Mammary microvascular endothelial cell (primary cell): ENCODE measurements at places on chromosomes 3 and 15. TPM values are rescaled to one million over a fixed set of nuclear protein-coding genes. Genes with fewer than 3 reads are reported as not detected.

The ZPLD1 gene
- total RNA-seq = not detected in 2 replicates

The SRP14 gene
- 352 and 357 TPM in 2 replicates for total RNA-seq

The MASP1 gene
- 0.13 TPM in 1 of 2 replicates, not detected in the other for total RNA-seq

The OR5K2 gene
- total RNA-seq = not detected in 2 replicates

The APOD gene
- total RNA-seq = 9.9 and 12.7 TPM in 2 replicates

The SLC28A2 gene
- total RNA-seq = not detected in 2 replicates

The CNTN4 gene
- not detected in 2 replicates for total RNA-seq

The IGSF10 gene
- total RNA-seq = under 0.01 TPM in 1 of 2 replicates, not detected in the other

The RETNLB gene
- total RNA-seq = not detected in 2 replicates

The MRPS25 gene
- 37.1 and 41.5 TPM in 2 replicates for total RNA-seq

The CHAC1 gene
- 5.5 and 8.7 TPM in 2 replicates for total RNA-seq

The CACNA1D gene
- not detected in 2 replicates for total RNA-seq

The MYO5C gene
- 4.5 and 10.0 TPM in 2 replicates for total RNA-seq

The NR1I2 gene
- total RNA-seq = under 0.01 and 0.05 TPM in 2 replicates

The SLCO2A1 gene
- 5.6 and 11.5 TPM in 2 replicates for total RNA-seq
